ENCODE measurements at places on chromosomes 13 and 19.

GRCh38 chr13:98195054-98195791, 18.2 kb upstream of the RNF113B start:
- no peak for DNase-seq

DNA sequence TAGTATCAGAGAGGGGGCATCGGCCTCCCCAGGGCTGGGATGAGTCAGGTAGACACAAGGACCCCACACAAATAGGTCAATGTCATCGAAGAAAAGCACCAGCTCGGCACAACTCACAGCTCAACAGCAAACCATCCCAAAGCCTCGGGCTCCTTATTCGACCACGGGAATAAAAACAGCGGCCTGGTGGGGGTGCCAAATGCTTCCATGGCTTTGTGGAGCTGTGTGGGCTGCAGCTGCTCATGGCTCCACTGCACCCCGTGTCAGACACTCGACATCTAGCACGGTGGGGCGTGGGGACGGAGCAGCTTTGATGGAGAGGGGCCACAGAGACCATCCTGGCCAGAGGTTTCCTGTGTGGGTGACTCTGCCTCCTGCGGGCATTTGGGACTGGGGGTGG, 212.5 kb upstream of the SOX1 start:
- DNase-seq, result no peak

DNA sequence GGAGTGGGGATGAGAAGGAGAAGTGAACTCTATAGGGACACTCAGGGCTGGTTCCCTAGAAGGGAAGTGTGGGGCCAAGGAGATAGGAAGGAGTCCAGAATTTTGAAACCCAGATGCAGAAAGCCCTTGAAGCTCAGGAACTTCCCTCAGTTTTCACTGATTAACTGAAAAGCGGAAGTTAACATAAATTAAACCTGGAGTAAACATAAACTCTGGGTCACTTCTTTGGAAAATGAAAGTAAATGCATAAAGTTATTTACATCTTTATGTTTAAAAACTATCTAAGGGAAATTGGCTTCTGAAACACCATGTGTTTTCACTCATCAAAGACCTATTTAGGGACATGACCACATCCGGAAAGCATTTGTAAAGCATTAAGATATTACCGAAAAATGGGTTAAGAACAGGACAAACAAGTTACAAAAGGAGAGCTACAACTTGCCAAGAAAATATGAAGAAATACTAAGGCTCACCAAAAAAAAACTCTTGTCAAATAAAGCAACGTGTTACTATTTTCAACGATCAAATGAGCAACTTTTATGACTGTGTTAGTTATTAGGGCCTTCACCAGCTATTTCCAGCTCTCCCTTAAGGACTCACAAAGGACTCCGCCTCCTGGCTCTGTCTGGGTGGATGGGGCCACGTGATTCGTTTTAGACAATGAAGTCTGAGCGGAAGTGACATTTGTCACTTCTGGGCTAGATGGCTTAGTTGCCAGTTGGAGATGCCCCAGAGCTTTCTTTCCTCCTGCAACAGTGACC, 439.1 kb upstream of the ZNF507 start:
- no peak for DNase-seq

GRCh38 chr13:26518451-26518959, 39.0 kb upstream of the WASF3 start:
- DNase-seq, result no peak

DNA sequence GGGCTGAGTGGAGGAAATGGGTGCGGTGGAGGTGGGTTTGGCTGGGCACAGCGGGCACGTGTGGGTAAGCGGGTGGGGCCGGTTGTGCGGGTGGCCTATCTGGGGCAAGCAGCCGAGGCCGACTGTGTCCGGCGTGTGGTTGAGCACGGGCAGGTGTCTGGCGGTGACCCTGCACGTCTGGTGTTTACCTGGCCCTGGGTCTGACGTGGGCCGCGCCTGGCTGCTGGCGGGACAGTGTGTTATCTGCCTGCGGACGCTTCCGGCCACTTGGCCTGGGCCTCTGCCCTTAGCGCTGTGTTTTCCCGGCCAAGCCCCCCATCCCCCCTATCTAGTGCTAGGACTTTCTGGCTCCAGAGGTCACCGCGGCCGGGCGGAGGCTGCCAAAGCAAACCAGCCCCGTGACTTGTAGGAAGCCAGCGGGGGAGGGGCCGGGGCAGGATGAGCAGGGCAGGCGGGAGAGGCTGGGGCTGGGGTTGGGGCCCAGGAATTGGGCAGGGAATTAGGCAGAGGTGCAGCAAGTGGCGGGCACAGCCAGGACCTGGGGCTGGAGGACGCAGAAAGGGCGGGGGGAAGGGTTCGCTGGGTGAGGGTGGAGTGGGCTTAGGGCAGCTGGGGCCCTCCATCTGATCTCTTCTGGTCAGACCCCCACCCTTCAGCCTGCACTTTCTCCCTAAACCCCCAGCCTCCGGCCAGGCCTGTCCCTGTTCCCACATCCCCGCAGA, 534 bp upstream of the HPN start:
- no peak for DNase-seq

GRCh38 chr13:20231839-20232555, at the start of gene GJB6:
GJB6 (minus strand) TSS chr13:20232319; CDS start chr13:20223480, 8,839 bp downstream.
- DNase-seq, result no peak

DNA sequence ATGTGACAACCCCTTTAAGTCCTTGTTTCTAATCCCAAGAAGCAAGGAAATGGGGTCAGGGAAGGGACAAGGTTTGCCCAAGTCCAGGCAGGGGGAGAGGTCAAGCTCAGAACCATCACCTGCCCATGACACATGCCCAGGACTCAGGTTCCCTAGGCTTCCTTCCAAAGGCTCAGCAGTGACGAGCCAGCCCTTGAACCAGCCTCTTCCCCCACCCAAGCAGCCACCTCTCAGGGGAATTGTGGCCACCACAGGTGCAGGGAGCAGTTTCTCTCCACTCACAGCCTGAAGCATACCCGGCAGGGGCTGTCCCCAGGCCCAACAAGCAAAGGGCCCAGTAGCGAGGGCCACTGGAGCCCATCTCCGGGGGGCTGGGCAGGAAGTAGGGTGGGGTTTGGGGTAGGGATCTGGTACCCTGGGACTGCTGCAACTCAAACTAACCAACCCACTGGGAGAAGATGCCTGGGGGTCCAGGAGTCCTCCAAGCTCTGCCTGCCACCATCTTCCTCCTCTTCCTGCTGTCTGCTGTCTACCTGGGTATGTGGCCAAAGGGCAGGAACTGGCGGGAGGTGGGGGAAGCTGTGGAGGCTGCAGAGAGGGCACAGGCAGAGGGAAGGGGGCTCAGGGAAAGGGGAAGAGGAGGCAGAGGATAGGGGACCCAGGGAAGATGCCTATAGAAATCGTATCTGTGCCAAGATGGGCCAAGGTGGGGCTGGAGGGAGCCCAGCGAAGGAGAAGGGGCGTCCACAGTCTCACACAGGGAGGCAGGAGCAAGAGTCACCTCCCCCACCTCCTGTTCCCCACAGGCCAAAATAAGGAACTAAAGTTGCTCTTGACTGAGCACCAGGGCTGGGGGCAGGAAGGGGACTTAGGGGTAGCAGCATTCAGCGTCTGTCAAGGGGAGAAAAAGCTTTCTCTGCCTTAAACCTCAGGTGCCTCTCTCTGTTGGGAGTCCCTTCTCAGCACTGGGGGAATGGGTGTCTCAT, at the start of gene CD79A:
Gene CD79A, plus strand, starts transcription at position 433 of the 986 bp plus-strand sequence. Its CDS starts 26 bp downstream, at position 459.
- DNase-seq, result no peak

GRCh38 chr19:56671613-56671994, at the start of gene ZNF835:
ZNF835 (minus strand) TSS chr19:56671757; CDS start chr19:56665198, 6,559 bp downstream.
- DNase-seq, result peak; percentile 40

GRCh38 chr19:54451331-54451871, 2.4 kb downstream of the LENG8 start:
- DNase-seq, result peak; percentile 27

- no peak for DNase-seq
Measured at GRCh38 chr19:422213-422916, 13.4 kb upstream of the C2CD4C start.

DNA sequence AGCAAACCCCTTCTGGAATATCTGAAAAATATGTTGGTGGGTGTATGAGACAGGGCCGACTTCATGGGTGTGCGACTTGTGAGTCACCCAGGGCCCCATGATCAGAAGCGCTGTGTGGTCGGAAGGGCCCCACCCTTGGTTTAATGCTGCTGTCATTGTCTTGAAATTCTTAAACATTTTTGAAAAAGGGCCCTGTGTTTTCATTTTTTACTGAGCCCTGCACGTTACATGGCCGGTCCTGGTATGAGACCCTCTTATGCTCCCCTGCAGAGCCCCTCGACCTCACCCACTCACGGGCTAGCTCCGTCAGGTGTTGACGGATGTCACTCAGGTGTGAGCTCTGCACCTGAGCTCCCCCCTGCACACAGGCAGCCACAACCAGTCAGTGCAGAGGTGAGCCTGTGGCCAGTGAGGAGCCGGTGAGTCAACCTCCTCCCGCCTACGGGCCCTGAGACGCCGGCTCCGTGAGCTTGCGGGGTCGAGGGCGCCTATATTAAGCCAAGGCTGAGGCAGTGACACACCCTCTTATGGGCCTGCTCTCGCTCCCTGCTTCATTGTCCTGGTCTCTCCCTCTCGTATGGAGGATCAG, 27.7 kb downstream of the GADD45B start:
- DNase-seq, result peak; percentile 75

- no peak for DNase-seq
Measured at GRCh38 chr13:38202740-38203139, 146.9 kb upstream of the UFM1 start.

DNA sequence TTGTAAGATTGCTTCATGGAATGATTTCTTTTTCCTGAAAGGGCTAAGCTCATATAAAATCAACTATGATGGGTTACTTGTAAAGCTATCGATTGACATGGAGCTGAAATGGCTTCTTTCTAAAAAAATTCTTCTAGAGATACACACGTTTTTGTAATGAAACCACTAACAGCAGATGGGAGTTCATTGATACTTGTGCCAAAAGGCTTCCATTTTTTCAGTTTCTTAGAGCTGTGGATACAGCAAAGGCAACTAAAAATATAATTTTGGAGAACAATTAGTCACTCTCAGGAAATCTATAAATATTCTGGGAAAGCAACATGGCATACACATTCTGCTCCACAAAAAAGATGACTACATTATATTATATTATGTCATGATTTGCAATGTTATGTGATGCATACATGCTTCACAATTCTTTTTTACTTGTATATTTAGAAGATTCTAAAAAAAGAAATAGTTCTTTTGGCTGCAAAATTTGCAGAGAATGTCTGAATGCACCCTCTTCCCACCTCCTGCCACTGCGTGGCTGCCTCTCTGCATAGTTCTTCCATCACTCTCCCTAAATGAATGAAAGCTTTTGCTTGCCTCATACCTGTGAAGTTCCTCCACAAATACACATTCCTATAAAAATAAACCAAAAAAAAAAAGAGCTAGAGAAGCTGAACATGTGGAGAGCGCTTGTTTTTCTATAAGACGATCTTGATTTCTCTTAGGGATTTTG, 802.5 kb downstream of the EFNB2 start:
- DNase-seq, result no peak

- DNase-seq, result peak; percentile 39
Measured at GRCh38 chr13:99442273-99442895, 58.9 kb upstream of the TM9SF2 start.
